Transverse colon (tissue), 4 donors: ENCODE measurements at places on chromosomes 6 and 20. TPM values are rescaled to one million over a fixed set of nuclear protein-coding genes. Genes with fewer than 3 reads are reported as not detected.

DNA sequence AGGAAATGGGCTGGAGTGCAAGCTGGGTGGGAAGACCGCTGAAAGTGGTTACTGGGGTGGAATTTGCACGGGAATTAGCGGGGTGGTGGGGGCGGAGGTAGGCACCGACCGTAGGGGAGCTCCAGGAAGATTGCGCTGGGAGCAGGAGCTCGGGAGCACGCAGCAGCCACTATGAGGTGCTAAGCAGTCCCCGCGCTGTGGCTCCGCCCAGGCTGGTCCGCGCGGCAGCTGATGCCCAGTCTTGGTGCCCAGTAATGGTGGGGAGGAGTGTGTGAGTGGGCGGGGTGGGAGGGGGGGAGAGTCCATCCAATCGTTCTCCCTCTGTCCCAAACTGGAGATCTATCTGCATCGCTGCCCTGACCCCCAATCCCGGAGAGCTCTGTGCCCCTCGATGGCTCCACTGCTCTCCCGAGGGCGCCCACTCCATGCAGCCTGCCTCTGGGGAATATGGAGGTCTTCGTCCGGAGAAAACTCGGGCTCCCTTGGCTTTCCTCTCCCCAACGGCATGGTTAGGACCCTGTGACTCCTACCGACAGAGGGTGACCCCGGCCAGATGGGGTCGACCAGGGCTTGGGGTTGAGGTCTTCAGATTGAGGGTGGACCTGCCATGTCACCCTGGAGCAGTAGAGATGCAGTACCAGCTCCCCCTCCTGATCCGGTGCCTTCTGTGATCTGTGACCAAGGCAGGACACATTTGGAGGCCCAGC lies 5.3 kb downstream of the TP53TG5 start:
- DNase-seq, result no peak

- DNase-seq, result no peak
Observed at GRCh38 chr20:46631874-46632446, 19.3 kb downstream of the SLC13A3 start.

DNA sequence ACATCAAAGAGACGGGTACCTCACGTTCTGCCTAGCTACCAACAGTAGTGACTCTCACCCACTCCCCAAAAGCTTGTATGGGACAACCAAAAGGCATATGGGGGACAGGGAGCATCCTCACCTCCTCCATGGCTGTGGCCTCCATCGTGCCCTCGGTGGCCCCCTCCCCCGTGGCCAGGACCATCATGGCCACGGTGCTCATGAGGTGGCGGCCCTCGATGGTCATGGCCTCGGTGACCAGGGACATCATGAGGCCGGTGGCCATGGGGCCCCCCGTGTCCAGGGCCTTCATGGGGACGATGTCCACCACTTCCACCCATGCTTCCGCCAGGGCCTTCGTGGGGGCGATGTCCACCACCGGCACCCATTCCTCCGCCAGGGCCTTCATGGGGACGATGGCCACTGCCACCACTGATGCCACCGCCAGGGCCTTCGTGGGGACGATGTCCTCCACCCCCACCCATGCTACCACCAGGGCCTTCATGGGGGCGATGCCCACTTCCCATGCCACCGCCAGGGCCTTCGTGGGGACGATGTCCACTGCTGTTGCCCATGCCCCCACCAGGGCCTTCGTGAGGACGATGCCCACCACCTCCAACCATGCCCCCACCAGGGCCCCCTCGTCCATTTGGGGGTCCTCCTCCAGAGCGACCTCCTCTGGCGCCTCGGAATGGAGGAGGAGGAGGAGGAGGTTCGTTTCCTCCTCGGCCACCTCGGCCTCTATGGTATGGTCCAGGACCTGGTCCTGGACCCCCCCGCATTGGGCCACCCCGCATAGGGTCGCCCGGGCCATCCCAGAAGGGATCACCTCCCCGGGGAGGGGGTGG lies 15.0 kb downstream of the PPP1R10 start:
- DNase-seq, result no peak

- DNase-seq, result no peak
Observed at GRCh38 chr6:8143945-8144344, 41.6 kb upstream of the EEF1E1 start.

DNA sequence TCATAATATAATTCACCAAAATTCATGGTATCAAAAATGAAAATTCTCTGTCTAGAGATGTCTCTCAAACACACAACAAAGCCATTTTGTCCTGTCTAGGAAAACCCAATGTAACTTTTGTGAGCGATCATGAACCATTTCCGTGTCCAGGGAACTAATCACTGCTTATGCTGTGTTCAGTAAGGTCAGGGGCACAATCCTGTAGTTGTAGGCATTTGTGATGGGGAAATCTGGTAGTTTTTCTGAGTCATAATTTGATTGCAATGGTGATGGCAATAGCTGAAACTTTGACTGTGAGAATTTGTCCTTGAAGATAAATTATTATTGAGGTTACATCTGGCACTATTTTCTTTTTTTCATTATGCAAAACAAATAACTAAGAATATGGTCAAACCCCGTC lies 21.0 kb upstream of the GCLC start:
- DNase-seq, result no peak

- no peak for DNase-seq
Observed at GRCh38 chr6:146153040-146153758, 124.3 kb downstream of the GRM1 start.

DNA sequence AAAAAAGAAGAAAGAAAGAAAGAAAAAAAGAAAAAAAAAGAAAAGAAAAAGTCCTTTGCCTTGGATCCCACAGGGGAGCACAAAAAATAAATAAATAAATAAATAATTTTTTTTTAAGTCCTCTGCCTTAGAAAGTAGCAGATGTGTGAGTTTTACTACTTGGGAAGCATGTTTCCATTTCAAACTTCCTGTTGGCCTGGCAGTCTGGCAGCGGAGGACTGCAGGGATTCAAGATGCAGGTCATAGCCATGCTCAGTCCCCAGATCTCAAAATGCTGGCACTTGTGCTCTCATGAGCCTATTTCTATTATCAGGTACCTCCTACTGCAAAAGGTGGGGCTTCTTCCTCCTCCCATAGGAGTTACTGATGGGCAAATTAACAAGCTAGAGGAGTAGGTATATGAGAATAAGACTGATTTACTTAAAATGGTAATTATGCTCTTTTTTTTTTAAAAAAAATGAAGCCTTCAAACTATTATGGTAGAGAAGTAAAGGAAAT lies 54.2 kb upstream of the MAP7 start:
- DNase-seq, result no peak

DNA sequence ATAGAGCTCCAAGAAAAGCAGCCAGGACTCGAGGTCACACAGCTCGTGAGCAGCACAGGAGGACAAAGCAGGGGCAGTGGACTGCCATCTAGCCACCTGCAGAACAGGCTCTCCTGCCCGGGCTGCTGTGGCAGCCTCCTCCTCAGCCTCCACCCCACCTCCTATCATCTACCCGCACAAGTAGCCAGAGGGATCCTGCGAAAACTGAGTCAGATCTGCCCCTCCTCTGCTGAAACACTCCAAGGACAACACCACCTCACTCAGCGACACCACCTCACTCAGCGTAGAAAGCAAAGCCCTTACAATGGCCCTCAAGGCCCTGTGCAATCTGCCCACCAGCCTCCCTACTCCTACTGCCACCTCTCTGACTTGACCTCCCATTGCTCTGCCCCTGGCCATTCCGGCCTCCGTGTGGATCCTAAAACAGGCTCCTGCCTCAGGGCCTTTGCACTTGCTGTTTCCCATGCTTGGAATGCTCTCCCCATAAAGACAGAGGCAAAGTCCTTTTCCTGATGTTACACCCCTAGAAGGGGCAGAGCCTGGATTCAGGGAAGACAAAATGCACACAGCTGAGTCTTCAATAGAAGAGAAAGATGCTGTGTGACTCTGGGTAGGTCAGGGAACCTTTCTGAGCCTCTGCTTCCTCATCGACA lies 19.3 kb downstream of the PREX1 start:
- no peak for DNase-seq

DNA sequence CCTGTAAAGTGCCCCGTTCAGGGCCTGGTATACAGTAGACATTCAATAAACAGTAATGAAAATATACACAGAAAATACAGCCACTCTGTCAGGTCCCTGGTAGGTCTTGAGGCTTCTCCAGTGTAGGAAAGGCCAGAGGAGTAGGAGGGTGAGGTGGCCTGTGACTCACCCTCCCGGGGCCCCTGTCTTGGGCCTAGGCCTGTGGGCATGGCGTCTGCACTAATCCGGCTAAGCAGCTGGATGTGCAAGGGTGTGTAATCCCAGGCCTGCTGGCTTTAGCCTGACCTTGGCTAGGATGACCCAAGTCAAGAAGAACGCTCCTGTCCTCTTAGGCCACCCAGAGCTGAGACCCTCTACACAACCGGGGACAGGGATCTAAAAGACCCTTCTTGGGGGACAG lies 84.9 kb downstream of the KCNB1 start:
- no peak for DNase-seq

DNA sequence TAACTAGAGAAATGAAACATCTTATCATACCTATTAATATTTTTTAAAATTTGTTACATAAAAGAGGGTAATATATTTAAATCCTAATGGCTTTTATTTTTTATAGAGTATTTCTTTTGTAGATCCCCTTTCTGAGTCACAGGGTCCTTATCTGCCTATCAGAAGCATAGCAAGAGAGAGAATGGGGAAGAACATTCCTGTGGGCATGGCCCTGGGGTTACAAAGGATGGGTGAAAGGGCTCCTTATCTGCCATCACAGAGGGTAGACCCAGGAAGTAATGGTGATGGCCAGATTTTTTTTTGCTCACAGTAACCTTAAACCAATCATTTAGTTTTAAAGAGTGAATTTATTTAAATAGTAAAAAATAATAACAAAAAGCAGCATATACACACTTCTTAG lies 582.1 kb upstream of the HTR1E start:
- DNase-seq, result no peak

- DNase-seq, result no peak
Observed at GRCh38 chr20:5369629-5370028, 52.9 kb upstream of the PROKR2 start.

DNA sequence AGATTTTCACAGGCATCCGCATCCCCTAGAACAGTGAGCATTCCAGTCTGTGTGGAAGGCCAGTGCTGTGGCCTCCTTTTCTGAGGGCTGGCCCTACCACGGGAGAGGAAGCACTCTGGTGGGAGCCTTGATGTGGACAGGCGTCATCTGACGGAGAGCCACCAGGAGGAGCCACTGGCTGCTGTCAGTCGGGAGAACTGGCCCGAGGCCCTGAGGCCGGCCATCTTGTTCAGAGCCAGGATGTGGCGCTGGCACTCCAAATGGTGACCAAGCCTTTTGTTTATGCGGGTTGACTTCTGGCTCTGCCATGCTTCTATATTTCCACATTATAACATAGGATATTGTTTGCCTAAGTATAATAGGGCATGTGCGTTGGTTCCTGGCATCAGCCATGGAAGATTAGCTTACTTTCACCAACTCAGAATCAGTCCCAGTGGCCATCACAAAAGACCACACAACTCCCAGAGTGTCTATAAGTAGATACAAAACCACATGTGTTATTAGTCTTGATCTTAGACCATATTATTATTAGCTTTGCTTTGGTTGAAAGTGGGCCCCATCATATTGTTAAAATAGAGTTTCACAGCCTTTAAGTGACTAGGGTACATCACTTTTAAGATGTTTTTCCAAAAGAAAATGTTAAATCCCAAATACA lies 273.9 kb upstream of the TAB2 start:
- no peak for DNase-seq

- DNase-seq, result no peak
Observed at GRCh38 chr6:13427316-13427715, 60.1 kb downstream of the GFOD1 start.

GRCh38 chr6:149910721-149911151 lies 12.2 kb downstream of the RAET1G start:
- no peak for DNase-seq

PLCB4 gene
- total RNA-seq, result 37.4 TPM

JPH2 gene
- 216 TPM for total RNA-seq

PPP2R5D gene
- total RNA-seq, result 87.5 TPM

CFB gene
- total RNA-seq, result 41.3 TPM

TFB1M gene
- total RNA-seq, result 3.2 TPM

GPX5 gene
- total RNA-seq, result not detected

RING1 gene
- total RNA-seq, result 21.6 TPM

SRMS gene
- 0.79 TPM for total RNA-seq

PI16 gene
- total RNA-seq, result 4.0 TPM

TRIM31 gene
- 221 TPM for total RNA-seq

KCNK17 gene
- total RNA-seq, result not detected
